ENCODE measurements at places on chromosomes 3 and 15. TPM values are rescaled to one million over a fixed set of nuclear protein-coding genes. Genes with fewer than 3 reads are reported as not detected.

- no peak for DNase-seq
These were observed 9.6 kb downstream of the CALML4 start for GRCh38 chr15:68195336-68196112.

The CCR8 gene
- total RNA-seq, result not detected

DNA sequence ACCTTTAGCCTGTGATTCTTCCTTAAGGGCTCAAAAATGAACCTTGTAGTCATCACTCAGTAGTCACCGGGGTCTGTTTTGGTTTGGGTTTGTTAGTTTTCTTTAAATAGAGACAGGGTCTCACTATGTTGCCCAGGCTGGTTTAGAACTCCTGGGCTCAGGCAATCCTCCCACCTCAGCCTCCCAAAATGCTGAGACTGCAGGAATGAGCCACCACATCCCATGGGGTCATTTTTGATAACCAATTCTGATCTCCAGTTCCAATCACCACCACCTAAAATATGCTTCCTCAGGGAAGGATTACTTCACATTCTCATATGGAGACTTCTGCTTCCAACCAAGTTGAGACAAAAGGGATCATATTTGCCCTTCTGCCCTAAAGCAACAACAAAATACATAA is 22.1 kb downstream of the ATP13A3 start:
- no peak for DNase-seq

The CAPN3 gene
- 0.06 TPM for total RNA-seq

GRCh38 chr15:30917013-30917412 is 13.3 kb downstream of the FAN1 start:
- no peak for DNase-seq

The A4GNT gene
- total RNA-seq, result not detected

The OCA2 gene
- total RNA-seq, result not detected
